ENCODE measurements at places on chromosomes 2 and 18.
A peak's percentile ranks its signal among the peaks of the same experiment; 100 is the strongest.

- no peak for DNase-seq
Measured at GRCh38 chr2:118851650-118852049, 4.2 kb upstream of the EN1 start.

DNA sequence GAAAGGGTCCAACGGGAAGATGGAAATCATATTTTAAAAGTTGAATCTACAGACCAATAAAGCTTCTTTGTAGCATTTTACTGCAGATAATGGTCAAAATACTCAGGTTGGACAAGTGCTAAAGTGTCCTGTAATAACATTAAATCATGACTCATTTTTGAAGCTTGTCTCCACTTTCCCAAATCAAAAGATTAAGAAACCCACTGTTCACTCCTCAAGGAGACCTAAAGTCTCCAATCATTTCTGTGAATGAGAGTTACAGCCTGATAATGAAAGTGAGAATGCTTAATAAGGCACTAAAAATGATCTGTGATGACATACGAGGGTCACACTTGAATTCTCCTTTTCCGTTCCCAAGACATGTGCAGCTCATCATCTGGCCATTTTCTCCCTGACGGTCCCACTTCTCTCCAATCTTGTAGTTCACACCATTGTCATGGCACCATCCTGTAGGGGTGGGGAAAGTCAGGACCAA is 53.4 kb downstream of the ATIC start:
- DNase-seq: no peak

DNA sequence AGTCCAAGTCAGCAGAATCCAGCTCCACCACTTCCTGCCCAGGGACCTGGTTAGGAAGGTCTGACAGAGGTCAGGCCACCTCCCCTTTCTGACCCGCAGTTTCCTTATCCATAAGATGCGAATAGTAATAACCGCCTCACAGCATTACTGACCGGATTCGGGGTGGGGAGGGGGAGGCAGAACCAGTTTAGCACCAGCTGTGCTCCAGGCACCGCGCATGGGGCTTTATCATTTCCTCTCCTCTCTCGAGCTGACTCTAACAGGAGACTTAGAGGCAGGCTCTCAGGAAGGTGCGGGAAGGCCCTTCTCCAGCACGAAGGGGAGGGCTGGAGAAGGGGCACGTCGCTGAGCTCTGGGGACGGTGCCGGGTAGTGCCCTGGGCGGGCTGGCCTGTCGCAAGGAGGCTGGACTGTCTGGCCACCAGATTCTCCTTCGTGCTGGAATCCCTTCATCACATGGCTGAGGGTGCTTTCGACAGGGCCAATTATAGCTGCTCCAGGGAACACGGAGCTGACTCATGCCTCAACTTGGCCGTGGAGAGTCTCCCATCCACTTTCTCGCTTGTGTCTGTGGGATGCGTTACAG is 5.7 kb downstream of the EHD3 start:
- peak; percentile 66 for DNase-seq

DNA sequence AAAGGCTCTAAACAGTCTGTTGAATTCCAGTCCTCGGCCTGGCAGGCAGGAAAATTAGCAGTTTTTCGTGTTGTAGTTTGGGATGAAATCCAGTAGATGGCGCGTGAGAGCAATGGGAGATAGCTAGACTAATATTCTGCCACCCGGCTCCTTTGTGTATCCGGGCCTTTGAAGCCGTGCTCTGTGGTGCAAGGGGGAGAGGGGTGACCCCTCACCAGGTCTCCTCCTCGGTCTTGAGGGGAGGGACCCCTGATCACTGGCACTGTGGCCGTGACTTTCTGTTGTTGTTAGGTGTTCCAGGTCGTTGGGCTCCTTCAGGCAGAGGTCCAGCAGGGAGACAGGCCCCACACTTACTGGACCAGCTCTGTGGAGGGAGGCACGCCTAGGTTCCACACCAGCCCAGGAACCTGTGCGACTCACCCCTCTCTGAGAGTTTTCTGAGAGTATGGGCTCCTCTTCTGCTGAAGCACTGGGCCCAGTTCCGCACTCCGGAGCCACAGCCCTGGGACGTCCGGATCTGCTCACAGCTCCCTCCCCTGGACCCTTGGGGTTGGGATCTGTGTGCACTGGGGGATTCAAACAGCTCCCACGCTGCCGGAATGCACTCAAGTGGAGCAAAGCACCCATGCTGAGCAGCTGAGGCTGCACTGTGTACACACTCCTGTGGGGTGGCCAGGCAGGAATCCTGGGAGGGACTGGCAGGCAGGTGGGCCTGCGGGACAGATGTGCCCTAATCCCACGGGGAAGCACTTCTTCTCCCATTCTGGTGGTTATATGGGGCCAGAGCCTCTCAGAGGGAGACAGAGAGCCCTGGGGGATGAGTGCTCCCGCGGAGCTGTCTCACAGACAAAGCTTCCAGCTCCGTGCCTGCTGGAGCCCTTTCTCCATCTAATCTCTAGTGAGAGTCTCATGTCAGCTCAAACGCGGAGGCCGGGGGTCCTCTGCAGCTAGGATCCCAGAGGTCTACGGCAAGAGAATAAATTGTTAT is 8.8 kb downstream of the GKN2 start:
- DNase-seq: peak; percentile 74

DNA sequence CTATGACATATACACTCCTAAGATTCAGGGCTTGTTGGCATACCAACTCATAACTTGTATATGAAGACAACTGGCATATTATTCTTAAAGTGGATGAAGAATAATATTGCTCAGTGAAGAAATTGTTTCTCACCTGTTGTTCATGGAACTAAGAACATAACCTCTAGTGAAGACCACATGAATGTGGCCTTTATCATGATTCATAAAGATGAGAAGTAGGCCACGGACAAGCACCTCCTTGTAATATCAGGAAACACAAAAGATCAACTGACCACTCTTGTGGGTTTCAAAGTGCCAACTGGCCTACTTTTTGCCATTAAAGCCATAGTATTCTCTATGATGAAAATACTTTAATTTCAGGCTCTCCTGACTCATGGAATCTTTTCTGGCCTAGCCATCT is 407.4 kb downstream of the GRB14 start:
- no peak for DNase-seq

GRCh38 chr2:196725218-196725617 is 74.3 kb downstream of the GTF3C3 start:
- DNase-seq: no peak

Measured in cardiac muscle cell (in vitro differentiated cells and primary cell).